ENCODE measurements at places on chromosomes 12 and 14.

DNA sequence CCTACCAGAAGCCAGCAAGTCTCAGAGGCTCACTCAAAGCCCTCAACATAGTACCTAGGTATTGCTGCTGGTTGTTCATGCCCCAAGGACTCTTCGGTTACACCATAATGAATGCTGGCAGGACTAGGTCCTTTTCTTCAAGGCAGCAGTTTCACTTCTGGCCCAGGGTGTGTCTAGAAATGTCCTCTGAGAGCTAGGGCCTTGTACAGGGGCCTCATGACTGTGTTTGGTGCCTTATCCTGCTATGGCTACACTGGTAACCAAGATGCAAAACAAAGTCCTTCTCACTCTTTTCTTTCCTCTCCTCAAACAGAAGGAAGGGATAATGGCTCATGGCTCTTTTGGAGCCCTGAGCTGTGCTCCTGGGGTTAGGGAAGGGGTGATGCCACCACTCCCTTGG, 15.2 kb upstream of the PTPRO start:
- DNase-seq = no peak

DNA sequence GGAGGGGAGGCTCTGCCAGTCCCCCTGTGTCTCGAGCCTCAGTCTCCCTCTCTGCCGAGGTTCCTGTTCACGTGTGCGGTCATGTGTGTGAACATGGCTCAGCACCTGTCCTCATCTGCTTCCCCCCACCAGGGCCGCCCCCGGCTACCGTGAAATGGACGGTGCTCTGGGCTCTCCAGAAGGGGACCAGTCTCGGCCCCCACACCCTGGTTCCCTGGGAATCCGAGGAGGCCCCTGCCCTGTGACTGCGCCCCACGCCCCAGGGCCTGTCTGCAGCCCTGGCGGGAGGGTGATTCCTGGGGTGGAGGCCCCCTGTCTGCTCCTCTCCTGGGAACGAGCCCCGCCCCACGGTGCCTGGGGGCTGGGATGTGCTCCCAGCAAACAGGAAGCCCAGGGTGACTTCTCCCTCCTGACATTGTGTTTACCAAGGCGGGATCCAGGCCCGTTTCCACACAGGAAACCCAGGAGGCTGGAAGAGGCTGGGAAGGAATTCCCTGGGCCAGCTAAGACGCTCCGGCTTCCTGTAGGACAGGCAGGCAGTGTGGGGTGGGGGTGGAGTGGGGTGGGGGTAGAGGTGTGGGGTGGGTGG, 46.6 kb downstream of the KIF26A start:
- DNase-seq = no peak

DNA sequence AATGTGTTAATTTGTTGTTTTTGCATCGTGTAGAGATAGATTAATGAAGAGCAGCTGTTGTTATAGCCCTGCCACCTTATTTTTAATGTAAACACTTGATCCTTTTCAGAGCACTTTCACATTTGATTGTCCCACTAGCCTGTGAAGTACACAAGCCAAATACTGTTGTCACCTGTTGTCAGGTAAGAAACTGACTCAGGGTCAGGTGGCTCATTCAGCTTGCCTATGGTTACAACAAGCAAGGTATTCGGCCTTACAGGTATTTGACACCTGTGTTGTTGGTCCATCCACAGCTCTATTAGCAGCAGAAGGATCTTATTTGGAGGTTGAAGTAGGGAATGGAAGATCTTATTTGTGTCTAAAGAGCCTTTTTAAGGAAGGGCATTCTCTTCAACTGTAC, 108.9 kb downstream of the GPR135 start:
- no peak for DNase-seq

DNA sequence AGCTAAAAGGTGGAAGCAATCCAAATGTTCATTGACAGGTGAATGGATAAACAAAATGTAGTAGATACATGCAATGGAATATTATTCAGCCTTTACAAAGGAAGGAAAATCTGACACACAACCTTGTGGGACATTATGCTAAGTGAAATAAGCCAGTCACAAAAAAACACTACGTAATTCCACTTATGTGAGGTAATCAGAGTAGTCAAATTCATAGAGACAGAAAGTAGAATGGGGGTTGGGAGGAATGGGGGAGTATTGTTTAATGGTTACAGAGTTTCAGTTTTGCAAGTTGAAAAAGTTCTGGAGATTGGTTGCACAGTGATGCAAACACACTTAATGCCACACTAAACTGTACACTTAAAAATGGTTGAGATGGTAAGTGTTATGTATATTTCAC, 62.8 kb downstream of the LIN52 start:
- DNase-seq = no peak

- DNase-seq = no peak
Observed at GRCh38 chr12:1197264-1198018, 206.4 kb downstream of the ERC1 start.
